ENCODE measurements at places on chromosomes 13 and 19.

DNA sequence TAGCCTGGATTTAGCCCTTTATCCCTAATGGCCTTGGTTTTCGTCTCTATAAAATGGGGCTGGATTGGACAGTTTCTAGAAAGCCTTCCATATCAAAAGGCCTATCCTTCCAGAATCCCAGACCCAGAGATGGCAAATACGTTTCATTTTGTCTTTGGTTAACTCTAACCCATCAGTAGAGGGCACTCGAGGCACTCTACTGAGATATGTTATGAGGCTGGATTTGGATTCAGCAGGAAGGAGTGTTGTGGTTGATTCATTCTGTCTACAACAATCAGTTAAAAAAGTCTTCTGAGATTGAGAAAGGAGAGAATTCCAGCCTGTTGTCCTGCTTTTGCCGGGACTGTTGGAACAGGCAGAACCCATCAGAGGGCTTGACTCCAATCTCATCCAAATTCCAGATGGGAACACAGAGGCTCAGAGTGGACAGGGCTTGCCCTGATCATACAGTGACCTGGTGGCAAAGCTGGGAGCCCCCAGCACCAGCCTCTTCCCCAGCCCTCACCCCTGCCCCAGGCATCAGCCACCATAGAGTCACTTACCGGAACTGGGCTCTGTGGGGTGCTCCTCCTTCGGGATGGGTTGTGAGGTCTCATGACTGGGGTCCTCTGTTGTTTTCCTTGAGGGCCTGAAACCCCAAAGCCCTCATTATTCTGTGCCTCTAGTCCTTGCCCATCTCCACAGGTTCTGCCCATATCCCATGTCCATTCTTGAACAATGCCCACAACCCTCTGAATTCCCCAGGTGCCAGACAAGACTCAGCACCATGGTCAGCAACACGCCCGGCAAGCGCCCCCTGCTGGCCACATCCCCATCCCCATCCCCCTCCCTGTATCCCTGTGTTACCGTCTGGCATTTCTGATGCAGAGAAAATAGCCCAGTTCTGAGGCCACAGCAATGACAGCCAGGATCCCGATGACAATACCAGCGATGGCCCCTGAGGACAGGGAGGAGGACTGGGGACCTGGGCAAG is 12.3 kb upstream of the ZNF180 start:
- DNase-seq, result peak; percentile 36

DNA sequence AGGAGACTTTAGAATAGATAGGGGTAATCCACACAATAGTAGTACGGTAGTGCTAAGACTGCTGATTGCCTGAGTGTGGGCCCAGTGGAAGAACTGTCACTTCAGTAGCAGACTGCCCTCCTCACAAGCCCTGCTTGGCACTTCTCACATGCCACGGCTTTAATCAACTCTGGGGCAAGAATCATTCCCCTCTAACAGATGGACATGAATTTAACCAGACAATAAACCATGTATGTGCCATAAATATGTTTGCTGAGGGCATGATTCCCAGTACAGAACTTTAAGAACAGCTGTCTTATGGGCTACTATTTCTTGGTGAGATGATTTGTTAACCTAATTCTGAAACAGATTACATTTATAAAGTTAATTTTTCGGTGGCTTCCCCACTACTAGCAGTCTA is 22.0 kb downstream of the DPY19L3 start:
- DNase-seq, result no peak

DNA sequence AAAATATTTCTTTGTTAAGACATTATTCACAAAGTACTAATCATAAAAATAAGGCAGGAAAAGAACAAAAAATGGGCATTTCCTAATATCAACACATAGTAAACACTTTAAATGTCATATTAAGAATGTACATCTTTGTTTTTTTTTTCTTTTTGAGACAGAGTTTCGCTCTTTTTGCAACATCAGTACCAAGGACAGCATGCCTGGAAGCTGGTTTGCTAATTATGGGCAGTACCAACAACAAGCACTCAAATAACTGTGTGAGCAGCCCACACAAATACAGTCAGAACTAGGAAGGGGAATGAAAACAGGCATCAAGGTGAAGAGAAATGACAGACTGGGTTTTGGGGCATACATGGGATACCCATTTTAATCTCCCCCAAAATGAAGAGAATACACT is 788.0 kb upstream of the SLITRK1 start:
- DNase-seq, result no peak

GRCh38 chr19:54178581-54179261 is 5.8 kb upstream of the TMC4 start:
- no peak for DNase-seq

- no peak for DNase-seq
Observed at GRCh38 chr19:3413796-3414327, 47.5 kb downstream of the NFIC start.

GRCh38 chr13:99105160-99105559 is 95.5 kb upstream of the UBAC2 start:
- no peak for DNase-seq

- no peak for DNase-seq
Observed at GRCh38 chr13:39783051-39783450, 127.6 kb downstream of the COG6 start.

- no peak for DNase-seq
Observed at GRCh38 chr19:9528757-9529336, 9.6 kb downstream of the ZNF426 start.

- peak; percentile 35 for DNase-seq
Observed at GRCh38 chr13:109211616-109212015, 574.8 kb downstream of the IRS2 start.

DNA sequence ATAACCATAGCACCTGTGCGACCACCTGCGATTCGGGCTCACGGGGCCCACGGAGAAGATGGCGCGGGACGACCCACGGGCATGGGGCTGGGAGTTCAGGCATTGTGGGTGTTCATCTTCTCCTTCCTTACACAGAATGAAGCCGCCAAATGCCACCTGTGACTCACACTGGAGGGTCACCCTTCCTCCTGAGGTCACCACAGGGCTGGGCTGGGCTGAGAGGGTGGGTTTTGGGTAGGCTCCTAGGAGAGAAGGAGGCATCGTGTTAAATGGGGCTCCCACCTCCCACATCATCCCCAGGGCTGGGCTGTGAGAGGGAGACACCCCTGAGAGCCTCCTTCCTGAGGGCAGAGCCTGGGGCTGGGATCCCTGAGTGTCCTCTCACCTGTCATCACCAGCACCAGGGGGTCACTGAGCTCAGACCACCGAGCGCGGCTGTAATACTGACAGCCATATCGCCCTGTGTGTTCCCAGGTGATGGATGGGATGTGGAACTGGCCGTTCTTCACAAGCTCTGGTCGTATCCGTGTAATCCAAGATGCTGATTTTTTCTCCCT is 1.4 kb downstream of the LILRB2 start:
- no peak for DNase-seq

DNA sequence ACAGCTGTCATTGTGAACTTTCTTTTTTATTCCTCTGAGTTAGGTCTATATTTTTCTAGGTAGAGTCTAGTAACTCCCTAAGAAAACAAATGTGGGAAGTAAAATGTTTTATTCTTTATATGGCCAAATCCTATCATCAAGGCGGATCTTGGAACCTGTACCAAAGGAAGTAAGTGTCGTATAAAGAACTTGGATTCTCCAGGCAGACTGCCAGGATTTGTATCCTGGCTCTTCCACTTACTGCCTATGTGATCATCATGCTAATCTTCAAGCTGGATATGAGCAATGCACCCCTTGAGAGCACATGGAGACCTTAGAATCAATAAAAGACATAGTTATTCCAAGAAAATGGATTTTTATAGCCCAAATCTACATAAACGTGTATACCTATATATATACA is 286.5 kb downstream of the PCDH17 start:
- no peak for DNase-seq

- no peak for DNase-seq
Observed at GRCh38 chr13:104868806-104869205, 1666.7 kb downstream of the EFNB2 start.

- DNase-seq, result peak; percentile 63
Observed at GRCh38 chr13:70310396-70311119, 202.3 kb upstream of the KLHL1 start.

DNA sequence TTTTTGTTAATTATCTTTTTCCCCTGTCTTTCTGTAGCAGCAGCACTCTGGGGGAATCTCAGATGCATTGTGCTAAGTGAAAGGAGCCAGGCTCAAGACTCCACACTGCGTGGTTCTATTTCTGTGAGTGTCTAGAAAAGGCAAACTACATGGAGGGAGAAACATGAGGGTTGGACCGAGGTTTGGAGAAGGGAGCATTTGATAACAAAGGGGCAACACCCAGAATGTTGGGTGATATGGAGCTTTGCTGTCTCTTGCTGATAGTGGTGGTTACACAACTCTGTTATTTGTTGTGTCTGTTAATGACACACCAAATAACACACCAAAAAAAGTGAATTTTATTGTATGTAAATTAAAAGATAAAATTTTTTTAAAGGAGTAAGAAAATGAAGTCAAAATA is 107.8 kb downstream of the COL4A2 start:
- no peak for DNase-seq

DNA sequence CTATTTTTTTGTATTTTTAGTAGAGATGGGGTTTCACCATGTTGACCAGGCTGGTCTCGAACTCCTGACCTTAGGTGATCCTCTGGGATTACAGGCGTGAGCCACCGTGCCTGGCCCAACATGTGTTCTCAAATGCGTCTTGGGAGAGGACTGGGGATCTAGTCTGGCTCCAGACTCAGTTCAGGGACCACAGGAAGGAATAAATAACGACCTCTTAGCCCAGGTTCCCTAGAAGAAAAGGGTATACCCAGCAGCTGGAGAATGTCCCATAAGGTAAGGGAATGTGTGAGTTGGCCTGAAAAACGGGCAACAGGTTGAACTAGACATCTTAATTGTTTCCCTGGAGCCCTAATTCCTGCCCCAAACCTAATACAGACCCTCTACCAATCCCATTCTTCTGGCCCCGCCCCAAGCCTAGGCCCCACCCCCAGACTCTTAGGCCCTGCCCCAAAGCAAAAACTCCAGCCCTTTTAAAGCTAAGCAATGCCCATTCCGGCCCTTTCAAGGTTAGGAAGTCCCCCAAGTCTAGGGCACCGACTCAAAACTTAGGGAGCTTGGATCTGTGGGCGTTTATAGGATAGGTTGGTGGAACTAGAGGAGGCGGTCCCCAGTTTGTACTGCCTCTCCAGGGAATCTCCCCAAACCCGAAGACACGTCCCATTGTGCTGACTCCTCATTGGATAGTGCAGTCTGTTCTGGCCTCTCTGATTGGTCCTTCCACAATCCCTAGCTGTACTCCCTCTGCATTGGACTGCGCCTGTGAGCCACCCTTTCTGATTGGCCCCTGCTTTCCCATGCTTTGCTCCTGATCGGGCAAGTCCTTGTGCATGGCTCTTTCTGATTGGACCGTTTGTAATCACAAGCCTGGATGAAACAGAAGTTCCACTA is 5.4 kb upstream of the LRFN1 start:
- DNase-seq, result peak; percentile 9

GRCh38 chr19:35248310-35249145 is at the start of gene LSR:
LSR (plus strand) TSS chr19:35249002; CDS start chr19:35249023, 21 bp downstream.
- DNase-seq, result no peak

- peak; percentile 55 for DNase-seq
Observed at GRCh38 chr13:43664700-43665191, 122.0 kb downstream of the ENOX1 start.

DNA sequence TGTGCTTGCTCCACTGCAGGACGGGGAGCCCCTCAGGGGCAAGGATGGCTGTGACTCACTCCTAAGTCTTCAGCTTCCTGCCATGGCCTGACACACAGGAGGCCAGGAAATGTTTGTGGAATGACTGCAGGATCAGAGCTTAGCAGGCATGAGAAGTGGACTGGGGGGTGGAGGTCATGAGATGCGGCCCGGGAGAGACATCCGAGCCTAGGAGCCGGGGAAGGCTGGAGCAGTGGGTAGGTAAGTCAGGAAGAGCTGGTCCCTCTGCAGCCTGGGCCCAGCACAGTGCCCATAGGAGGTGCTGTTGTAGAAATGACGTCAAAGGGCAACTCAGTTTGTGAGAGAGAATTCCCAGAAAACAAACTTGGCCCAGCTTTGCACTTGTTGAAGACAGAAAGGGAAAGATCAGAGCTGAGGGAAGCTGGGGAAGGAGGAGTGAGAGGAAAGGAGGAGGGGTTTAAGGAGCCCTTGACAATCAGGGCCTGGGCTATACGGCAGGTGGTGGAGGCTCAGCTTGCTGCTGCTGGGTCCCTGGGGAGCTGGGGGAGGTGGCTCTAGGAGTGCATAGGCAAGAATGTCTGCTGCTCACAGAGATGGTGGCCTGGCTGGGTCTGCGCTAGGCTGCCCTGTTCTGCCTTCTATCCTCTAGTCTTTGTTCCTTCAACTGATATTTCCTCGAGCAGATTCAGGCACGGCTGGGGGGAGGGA is 18.5 kb downstream of the POU2F2 start:
- DNase-seq, result peak; percentile 96

DNA sequence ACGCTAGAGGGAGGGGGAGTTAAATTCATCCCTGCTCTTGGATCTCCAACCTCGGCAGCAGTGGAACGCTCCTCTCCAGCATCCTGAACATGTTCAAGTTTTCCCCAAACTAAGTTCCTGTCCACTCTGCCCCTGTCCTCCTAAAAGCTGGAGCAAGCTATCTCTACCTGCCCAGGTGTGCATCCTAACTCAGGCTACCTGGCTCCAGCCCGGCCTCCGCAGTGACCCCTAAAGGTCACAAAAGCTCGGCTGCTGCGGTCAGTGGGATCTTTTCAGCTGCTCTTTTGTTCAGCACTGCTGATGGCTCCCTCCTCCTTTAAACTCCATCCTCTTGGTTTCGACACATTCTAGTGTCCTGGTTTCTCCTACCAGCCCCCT is 1.4 kb downstream of the DCUN1D2 start:
- DNase-seq, result no peak

- DNase-seq, result no peak
Observed at GRCh38 chr13:97851269-97851668, 102.2 kb upstream of the IPO5 start.

DNA sequence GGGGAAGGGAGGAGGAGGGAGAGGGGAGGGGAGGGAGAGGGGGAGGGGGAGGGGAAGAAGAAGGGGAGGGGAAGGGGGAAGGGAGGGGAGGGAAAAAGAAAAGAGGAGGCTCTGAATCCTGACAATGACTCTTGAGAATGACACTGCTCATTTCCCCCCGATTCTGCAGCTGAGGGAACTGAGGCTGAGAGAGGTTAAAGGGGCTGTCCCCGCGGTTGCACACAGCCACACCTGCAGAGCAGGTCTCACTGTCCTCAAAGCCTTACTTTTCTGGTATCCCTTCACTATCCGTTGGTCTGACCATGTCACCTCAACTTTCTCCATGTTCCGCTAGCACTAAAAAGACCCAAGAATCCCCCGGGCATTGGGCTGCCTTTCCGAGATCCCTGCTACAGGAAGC is 35.4 kb downstream of the CYP4F2 start:
- DNase-seq, result no peak

GRCh38 chr19:48813123-48813913 is 2.5 kb upstream of the BCAT2 start:
- no peak for DNase-seq
